ENCODE measurements at places on chromosomes 11 and 22.

DNA sequence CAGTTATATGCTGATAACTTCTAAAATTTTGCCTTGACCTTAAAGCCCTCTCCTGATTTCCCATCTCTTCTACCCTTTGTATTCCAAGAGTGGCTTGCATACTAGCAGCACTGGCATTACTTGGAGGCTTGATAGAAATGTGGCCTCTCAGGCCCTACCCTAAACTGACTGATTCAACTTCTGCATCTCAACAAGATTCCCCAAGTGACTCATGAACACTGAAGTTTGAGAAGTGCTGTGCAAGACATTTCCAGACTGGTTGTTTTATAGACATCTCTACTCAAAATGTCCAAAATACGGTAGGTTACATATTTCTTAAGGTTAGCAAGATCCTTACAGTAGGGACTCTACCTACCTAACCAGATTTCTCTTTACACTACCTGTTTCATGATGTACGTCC, 48.6 kb downstream of the SESN3 start:
- ATAC-seq = peak; percentile 43

DNA sequence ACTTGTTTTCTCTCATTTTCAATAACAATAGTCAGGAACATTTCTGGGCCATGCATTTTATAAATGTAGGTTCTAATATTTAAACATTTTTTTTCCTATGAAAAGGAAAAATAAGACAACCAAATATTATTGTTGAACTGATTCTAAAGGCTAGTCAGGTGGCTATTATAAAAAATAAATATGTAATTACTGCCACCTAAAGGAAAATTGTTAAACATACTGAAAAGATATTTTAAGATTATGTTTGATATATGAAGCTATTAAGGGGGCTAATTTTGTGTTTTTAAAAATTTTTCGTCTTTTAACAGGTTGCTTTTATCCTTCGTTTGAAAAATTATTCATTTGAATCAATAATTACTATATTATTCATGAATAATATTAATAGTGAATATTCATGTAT, 62.2 kb upstream of the FDX1 start:
- ATAC-seq = no peak

DNA sequence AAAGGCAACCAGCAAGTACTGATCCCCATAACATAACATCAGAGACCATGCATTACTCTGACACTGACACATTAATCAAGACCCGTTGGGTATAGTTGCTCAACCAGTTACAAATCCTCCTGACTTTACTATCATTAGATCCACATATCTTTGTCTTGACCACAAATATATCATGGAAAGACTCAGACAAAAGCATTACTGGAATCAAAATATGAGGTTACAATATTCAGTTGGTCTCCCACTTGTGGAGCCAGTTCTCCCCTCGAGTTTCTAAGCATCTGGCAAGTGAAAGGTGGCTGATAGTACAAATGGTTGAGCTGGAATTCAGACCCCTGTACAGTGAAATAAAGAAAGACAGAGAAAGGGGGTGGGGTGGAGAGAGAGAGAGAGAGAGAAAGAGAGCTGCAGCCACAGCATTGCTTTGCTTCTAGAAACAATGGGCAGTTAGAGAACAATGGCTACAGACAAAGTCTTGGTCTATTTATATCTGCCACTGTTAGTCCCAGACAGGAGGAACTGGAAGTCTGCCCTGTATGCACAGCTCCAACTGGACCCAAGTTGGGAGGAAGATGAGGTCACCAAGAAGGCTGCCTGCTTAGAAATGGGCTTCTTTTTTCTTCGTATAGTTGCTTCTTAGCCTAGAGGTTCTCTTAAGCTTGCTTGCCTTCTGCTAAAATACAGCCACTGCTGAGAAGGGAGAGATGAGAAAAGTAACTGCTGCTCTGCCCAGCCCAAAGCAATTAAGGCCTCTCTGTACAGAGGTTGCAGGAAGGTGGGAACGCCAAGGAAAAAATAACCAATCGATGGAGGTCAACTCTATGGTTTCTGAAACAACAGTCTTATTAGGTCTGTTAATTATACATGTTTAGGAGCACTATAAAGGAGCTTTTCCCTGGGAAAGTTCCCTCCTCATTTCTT, 85.5 kb downstream of the ETS1 start:
- peak; percentile 22 for ATAC-seq

- peak; percentile 54 for ATAC-seq
These were observed 3.2 kb upstream of the CACNA1I start for GRCh38 chr22:39567135-39567946.

GRCh38 chr11:57406337-57406904, 16.0 kb upstream of the PRG2 start:
- peak; percentile 40 for ATAC-seq

DNA sequence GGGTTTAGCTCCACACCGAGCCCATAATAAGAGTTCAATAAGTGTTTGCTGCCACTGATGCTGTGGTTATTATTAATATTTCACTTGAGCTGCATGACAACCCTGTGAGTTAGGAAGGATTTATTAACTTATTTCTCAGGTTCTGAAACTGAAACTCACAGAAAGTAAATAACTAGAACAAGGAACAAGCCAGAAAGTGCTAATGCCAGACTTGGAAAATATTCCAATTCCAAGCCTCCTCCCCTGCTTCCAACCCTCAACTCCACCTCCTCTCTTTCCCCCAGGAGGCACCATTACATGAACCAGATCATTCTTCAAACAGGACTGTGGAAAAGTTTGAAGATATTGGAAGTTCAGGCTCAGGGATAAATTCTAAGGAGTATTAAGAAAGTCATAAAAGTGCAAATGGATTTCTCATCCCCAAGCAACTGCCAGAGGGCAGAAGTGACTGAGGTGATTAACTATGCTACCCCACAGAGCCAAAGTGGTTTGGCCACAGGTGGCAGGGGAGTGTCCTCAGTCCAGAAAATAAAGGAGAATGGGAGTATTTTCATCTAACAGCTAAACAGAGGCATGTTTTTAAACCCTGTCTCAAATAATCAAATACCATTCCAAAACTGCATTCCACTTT, 3.2 kb upstream of the FJX1 start:
- ATAC-seq = no peak

GRCh38 chr22:43846966-43847365, 15.3 kb downstream of the SULT4A1 start:
- ATAC-seq = no peak

- ATAC-seq = peak; percentile 71
These were observed 22.7 kb downstream of the YPEL1 start for GRCh38 chr22:21712751-21713427.

GRCh38 chr11:33842236-33842915, 49.5 kb downstream of the LMO2 start:
- no peak for ATAC-seq

- ATAC-seq = no peak
These were observed 99.8 kb downstream of the MYO18B start for GRCh38 chr22:25841775-25842174.

GRCh38 chr11:74932797-74933196, 16.1 kb downstream of the XRRA1 start:
- no peak for ATAC-seq

GRCh38 chr11:17649696-17650095, 69.7 kb upstream of the MYOD1 start:
- ATAC-seq = no peak

DNA sequence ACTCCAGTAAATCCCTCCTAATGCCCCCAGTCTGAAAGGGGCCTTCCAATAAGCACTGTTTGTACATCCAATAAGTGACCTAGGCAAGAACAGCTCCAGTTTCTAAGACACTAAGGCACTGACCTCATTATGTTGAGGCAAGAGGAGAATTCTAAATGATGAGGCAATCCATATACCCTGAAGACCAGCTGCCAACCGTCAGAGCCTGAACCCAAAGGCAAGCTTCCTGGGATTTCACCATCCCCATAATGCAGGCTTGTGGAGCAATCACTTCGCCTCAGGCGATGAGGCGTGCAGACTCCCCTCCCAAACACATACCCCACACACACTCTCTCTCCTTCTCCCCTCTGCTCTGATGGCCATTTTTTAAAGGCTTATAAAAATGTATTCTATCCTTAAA, 49.5 kb downstream of the LGR4 start:
- ATAC-seq = peak; percentile 68

DNA sequence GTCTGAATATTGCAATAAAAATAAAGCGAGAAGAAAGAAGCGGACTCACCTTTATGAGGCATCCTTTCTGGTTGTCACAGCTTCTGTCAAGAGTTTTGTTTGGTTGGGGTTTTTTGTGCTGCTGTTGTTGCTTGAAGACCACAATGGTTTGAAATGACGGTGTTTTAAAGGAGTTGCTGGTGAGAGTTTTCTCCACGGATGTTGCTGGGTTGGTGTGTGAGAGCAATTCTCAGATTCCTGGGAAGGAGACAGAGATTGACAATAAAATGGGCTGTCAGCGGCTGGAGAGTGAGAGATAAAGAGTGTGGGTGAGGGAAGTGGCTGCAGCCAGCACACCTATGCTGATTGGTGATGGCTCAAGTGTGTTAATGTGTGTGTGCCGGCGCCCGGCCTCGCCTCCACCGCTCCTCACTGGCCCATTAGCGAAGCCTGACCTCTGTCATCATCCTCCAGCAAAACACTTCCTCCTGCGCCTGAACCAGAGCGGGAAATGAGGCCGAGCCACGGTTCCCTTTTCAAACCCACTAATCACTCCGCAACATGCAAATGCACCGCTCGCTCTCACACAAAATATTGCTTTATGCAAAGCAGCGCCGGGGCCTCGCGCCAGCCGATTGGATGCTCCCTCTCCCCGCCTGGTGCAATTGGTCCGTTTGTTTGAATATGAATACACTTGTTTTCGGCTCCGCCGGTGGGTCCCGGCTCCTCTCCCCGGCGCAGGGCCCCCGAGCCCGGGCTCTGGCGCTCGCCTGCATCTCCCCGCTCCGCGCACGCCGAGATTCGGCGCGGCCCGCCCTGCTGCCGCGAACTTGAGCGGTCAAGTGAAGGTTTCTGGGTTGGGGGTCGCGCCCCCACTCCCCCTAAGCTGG, at the start of gene PAX6:
PAX6 (minus strand) TSS at position 544 of the 869 bp plus-strand sequence. CDS start 4,911 bp downstream, outside the sequence.
- ATAC-seq = peak; percentile 87

GRCh38 chr11:116700586-116701220, 72.1 kb downstream of the BUD13 start:
- ATAC-seq = no peak

DNA sequence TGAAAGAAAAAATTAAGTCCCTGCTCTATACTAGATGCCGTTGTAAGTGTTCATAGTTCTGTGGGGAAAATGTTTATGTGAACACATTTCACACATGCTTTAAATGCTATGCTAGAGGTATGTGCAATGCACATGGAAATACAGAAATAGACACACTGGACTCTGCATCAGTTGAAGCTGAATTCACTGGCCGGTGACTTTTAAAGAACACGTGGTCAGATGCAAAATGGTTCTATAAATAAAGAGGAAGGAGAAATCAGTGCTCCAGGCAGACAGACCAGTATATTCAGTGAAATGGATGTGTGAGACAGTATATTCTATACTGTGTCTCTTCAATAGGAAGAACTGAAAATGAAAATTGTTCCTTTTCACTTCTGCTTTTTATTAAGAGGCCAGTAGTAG, 29.9 kb downstream of the TRPC6 start:
- no peak for ATAC-seq

DNA sequence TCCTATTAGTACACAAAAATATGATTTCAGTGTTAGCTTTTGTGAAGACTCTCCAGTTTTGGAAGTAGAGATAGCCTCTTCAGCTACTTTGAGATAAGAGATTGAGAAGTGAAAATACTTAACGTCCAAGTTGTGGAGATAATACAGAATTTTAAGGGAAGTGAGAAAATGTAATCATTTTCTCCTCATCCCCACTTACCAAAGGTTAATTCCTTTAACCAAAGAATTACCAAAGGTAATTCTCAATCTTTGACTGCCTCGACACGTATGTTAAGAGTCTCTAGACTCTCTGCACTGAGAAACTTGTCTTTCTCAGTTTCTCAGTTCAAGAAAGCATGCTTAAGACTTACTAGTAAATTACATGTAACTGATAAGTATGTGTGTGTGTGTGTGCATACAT, 15.3 kb downstream of the C11orf54 start:
- no peak for ATAC-seq

DNA sequence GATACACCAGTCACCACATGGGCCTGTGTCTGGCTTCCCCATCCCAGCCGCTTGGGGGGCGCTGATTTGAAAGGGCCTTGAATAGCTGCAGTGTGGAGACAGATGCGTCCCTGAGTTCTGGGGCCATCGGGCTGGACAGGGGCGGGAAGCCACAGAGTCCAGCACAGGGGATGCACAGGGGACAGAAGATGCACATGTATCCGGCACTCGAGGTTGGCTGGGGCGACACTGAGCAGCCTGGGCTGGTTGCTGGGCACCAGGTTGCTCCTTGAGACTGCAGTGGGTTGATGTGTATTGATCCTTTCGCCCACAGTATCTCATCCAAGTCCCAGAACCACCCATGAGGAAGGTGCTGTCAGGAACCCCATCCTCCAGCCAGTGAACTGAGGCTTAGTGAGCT, 99.3 kb upstream of the SYT13 start:
- no peak for ATAC-seq

DNA sequence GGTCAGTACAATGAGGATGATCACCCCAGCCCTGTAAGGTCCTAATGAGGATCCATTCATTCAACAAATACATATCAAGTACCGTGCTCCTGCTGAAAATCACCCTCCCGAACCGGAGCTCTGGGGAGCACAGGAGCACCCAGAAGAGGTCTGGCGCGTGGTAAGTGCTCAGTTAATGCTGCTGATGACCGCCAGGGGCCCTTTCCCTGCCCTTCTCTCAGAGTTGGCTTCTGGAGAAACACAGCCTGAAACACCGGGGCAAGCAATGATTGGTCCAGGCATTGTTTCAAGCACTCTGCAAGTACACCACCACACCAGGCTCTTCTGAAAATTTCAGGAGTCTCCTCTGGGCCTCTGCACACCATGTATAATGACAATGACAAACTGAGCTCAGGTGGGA, 3.8 kb upstream of the CCDC86 start:
- no peak for ATAC-seq

GRCh38 chr11:132058211-132058772, 687.9 kb downstream of the NTM start:
- no peak for ATAC-seq

DNA sequence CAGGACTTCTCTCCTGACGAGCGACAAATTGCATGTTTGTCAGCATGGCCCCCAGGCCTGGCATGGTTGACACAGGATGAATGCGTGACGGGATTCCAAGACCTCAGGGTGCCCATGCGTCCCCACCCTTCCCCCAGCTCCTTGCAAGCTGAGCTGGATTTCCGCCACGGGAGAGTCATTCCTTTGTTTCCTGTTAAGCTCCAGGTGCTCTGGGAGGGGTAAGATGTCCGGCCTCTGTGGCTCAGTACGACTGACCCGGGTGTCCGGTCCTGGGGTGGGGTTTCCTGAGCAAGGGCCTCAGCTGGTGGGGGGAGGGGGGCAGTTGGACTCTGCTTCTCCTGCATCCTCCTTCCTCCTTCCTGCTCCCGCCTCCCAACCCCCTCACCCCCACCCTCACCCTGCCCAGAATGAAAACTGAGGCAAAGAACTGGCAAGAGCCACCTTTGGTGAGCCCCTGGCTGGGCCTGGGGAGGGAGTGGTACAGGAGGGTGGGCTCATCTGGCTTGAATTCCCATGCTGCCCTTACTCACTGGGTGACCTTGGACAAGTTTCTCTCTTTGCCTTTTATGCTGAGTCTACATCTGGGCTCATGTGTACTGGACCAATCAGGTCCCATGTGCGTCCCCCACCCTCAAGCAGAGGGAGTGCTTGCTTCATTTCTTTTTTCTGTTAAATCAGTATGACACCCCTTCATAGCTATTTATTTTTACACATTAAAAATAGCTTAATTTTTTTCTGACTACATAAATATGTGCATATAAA, 2.5 kb downstream of the CDC42EP2 start:
- peak; percentile 36 for ATAC-seq

GRCh38 chr11:101582989-101583250, 887 bp downstream of the TRPC6 start:
- ATAC-seq = no peak

Measured in esophagus mucosa (tissue), 1 donor.